ENCODE measurements at places on chromosomes 5 and 9. TPM values are rescaled to one million over a fixed set of nuclear protein-coding genes. Genes with fewer than 3 reads are reported as not detected.

The AUH gene
- 21.4 TPM for total RNA-seq

- DNase-seq: no peak
Observed at GRCh38 chr9:4365055-4365454, 65.2 kb upstream of the GLIS3 start.

GRCh38 chr5:68714810-68715209 lies 379.0 kb upstream of the SLC30A5 start:
- DNase-seq: no peak

DNA sequence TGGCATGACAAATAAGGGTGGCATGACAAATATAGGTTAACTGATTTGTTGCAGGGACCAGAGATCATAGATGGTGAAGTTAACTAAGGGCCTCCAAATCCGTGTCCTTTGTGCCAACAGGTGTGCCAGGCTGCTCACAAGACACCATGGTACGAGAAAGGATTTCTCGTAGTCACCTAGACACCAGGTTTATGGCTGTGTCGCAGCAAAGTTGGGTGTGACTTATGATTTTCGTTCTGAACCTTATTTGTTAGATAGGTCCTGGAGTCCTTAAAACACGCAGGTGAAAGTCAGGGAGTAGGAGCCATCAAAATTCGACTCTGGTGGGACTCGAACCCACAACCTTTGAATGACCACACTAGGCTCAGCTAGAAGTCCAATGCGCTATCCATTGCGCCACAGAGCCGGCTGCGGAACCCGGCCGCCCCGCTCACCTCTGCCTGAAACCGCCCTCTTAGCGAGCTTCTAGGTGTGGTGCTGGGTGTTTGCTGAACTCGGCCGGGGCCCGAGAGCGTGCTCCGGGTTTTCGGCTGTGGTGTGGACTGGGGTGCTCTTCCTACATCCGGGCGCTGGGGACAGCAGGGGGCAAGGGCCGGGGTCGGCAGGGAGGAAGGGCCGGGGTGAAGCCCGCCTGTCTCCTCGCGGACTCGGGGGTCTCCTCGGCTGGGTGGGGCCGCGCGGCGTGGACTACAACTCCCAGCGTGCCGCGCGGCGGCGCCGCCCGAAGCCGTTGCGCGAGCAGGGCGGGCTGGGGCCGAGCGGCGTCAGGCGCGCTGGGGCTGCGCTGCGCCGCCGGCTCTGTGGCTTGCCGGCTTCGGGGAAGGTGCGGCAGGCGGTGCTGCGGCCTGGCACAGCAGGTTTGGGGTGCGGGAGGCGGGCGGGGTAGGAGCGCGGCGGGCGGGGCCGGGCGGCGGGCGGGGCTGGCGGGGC lies at the start of gene SLC27A4:
TSS of gene SLC27A4 (plus strand) at position 767 of the 930 bp plus-strand sequence. CDS start 2,606 bp downstream, outside the sequence.
- DNase-seq: peak; percentile 95
